ENCODE measurements at places on chromosomes 2 and 18.

DNA sequence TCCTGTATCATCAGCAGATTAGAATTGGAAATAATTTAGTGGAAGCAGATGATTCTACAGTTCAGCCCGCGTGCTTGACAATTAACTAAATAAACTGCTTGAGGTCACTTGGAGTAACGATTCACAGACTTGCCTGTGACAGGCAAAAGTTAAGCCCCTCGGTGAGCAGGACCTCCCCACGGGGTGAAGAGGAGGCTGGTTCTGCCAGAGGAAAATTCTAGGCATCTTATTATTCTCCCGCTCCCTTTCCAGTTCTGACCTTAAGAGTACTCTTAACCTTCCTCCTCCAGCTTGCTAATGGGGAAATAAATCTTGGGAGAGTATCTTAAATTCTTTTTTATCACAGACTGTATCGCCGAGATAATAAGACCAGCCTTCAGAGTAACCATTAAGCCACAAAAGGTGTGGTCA lies 169.7 kb upstream of the SMAD2 start:
- DNase-seq: peak; percentile 53

DNA sequence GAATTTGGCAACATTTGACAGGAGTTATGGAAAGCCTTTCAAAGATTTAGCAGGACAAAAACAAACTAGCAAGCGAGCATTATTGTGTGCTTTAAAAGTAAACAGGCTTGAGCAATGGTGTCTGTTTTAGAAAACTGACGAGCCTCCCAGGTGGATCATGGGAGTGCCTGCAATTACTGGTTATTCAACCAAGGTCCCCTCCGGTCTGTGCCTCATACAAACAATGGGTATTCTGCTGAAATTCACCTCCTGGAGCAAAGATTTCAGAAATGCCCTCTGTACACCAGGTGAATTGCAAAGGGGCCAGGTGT lies 22.4 kb downstream of the RTP5 start:
- DNase-seq: no peak

GRCh38 chr2:88669482-88670214 lies 21.8 kb upstream of the RPIA start:
- no peak for DNase-seq

DNA sequence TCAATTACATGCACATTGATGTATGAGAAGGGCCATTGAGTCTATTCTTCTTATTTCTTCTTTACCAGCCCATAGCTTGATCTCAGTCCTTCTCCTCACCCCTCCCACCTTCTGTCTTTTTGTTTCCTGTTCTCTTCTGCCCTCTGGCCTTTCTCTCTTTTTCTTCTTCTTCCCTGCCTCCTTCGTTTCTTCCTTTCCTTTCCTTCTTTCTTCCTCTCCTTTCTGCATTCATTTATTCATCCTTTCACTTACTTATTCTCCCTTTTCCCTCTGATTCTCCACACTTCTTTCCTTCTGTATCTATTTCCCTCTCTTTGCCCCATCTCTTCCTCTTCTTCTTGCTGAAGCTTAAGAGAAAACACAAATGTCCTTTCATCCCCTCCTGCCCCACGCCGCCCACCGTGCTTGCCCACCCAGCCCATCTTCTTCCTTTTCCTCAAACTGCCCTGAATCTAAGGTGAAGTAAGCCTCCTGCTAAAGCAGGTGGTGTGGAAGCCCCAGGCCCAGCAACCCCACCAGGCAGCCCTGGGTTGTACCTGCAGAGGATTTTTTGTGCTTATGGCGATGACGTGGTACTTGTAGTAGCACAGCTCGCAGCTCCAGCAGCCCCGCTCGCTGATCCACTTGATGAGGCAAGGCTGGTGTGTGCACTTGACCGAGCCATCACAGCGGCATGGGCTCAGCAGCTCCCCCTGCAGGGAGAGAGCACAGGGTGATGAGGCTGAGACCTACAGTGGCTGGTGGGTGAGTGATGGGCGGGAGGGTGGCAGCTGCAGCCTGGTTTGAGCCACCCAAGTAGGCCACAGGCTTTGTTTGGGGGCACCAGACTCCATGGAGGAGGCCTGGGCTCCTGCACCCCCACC lies 89.0 kb downstream of the MARCHF4 start:
- DNase-seq: no peak

- DNase-seq: no peak
Observed at GRCh38 chr2:8049851-8050571, 631.8 kb upstream of the ID2 start.

DNA sequence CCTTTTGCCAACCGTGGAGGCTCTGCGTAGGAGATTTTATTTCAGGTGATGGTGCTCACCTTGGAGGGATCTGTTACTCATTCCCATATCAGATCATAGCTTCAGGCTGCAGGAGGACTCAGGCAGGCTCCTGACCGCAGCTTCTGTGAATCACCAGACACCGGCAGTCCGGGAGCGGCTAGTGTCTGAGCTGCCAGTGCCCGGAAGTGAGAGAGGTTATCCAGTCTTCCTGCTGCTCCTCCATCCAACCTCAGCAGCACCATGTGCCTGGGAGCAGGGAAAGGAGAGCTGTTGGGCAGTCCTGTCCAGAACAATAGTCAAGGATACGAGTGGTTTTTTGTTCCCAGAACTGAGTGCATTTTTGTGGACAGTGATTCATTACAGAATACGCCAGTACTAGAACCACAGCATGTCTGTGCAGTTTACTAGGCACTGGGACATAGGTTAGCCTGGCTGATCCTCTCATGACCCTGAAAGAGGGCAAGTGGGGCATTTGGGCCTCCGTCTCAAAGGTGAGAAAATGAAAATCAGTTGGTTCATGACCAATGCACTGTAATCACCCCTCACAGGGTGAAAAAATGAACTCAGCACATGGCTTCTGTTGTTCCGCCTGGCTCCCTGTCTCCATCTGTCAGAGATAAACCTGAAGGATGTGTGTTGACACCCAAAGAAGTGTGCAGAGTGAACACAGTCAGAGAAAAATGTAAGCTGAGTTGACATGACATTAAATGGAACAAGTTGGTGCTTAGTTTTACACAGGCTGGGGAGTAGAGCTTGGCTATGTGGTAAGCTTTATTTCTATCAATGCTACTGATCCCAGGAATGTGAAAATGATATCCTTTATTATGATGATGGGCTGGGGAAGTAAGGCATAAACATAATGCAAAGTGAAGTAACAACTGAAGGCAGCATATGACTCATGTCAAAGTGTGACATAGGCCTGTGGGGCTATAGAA lies 12.2 kb downstream of the FHOD3 start:
- no peak for DNase-seq

DNA sequence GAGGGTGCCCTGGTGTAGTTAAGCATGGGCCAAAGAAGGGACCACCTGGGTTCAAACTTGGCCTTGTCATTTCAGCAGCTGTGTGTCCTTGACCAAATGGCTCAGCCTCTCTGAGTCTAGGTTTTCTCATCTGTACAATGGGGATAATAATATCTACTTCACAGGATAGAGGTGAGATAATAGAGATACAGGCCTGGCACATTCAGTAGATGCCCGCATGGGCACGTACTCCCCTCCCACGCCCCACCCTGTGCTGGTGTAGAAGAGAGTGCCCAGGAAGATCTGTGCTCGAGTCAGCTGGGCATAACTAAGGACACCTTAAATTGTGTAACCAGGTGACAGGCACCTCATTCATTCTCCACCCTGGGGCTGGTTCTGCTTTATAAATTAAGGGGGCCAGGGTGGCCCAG lies 8.4 kb upstream of the TMEM185B start:
- no peak for DNase-seq

GRCh38 chr2:239934571-239935171 lies 90.5 kb downstream of the NDUFA10 start:
- peak; percentile 27 for DNase-seq

DNA sequence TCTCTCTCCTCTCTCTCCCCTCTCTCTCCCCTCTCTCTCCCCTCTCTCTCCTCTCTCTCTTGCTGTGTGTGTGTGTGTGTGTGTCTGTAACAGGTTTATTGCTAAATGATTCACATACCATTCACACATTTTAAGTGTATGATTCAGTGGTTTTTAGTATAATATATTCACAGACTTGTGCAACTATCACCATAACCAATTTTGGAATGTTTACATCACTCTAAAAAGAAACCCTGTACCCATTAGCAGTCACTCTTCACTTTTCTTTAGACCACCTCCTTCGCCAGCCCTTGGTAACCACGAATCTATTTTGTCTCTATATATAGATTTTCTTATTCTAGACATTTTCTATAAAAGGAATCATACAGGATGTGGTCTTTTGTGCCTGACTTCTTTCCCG lies 11.4 kb downstream of the THNSL2 start:
- DNase-seq: no peak

GRCh38 chr2:173216051-173216450 lies 138.6 kb upstream of the CDCA7 start:
- no peak for DNase-seq

DNA sequence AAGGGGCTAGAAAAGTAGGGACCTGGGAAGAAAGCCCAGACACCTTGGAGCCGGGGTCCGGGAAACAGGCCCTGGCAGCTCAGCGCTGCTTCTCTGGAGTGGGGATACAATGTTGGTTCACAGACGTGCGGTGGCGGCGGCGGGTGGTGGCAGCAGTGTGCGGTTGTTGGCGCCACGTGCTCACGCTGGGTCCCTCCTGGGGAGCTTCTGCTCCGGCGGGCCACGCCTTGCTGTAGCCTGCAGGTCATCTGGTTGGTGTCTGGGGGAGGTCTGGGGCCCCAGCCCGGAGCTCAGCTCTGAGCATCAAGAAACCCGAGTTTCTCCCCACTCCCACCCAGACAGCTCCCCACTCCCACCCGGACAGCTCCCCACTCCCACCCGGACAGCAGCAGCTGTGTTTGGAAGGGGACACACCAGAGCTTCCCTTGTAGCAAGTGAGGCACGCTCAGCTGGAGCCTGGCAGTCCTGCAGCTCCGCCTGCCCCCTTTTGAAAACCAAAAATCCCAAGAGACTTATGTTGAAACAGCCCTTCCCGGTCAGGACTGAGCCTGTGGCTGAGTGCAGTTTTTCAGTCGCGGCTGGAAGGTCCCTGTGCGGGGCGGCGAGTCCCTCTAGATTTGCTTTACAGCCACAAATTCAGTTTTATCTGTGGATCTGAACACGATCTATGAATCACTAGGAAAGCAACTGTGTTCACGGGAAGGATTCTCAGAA lies 46.9 kb downstream of the NFATC1 start:
- no peak for DNase-seq

GRCh38 chr2:289362-290089 lies 1.6 kb upstream of the ALKAL2 start:
- DNase-seq: no peak

- DNase-seq: no peak
Observed at GRCh38 chr2:64737547-64737946, 83.8 kb upstream of the SERTAD2 start.

DNA sequence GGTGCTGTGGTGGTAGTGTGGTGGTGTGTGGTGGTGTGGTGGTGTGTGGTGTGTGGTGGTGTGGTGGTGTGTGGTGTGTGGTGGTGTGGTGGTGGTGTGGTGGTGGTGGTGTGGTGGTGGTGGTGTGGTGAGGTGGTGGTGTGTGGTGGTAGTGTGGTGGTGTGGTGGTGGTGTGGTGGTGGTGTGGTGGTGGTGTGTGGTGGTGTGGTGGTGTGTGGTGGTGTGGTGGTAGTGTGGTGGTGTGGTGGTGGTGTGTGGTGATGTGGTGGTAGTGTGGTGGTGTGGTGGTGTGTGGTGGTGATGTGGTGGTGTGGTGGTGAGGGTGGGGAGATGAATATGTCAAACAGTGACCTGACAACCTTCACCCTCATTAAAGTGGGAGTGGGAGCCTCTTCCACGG lies 55.6 kb upstream of the DLGAP1 start:
- no peak for DNase-seq

GRCh38 chr18:41849632-41850031 lies 105.4 kb upstream of the PIK3C3 start:
- no peak for DNase-seq

GRCh38 chr2:109197491-109198418 lies 68.8 kb downstream of the SH3RF3 start:
- DNase-seq: no peak

- no peak for DNase-seq
Observed at GRCh38 chr2:232293191-232293590, 85.4 kb upstream of the ALPP start.

DNA sequence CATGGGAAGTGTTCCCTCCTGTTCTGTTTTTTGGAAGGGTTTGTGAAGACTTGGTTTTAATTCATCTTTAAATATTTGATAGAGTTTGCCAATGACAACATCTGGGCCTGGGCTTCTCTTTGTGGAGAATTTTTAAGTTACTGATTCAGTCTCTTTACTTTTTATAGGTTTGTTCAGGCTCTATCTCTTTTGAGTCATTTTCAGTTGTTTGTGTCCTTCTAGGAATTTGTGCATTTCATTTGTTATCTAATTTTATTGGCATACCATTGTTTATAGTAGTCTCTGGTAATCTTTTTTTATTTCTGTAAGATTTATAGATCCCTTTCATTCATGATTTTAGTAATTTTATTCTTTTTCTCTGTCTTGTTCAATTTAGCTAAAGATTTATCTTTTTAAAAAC lies 14.6 kb downstream of the SCLY start:
- no peak for DNase-seq

GRCh38 chr2:60544062-60544461 lies 9.4 kb downstream of the BCL11A start:
- DNase-seq: no peak

DNA sequence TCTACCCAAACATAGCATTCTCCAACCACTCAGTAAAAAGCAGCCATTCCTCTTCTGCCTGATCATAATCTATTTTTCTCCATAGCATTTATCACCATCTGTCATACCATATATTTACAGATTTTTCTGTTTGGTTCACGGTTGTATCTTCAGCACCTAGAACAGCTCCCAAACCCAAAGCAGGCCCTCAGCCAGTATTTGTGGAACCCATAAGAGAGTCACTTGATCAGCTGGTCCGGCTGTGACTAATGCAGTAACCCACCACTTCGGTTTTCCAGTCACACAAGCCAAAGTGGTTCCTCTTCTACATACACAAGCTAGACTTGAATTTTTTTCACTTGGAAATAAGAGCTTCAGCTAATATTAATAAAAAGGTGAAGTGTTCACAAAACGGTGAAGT lies 511.6 kb upstream of the CELF4 start:
- no peak for DNase-seq

- DNase-seq: no peak
Observed at GRCh38 chr2:192559587-192559986, 364.9 kb upstream of the TMEFF2 start.

DNA sequence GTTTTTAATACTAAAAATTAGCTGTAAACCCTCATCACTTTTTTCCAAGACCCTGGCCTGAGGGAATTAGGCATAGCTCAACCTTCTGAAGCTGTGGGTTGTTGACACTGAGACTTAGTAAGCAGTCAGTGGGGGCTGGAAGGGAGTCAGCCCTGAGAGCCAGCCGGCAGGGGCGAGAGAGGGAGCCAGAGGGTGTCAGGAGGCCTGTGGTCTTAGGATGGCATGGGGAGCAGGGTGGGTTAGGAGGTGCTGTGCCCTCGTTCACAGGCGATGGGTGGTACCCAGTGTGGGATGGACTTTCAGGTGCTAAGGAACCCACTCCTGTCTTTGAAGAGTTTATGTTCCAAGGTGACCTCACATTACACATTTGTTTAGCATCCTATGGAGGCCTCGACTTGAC lies 49.3 kb downstream of the IL1RL2 start:
- DNase-seq: no peak

Data from right renal pelvis (tissue), 4 donors.